Progenitor cell of endocrine pancreas (in vitro differentiated cells): ENCODE measurements at places on chromosomes 6 and 20.

GRCh38 chr6:144519426-144519825, 234.3 kb downstream of the UTRN start:
- DNase-seq = no peak

DNA sequence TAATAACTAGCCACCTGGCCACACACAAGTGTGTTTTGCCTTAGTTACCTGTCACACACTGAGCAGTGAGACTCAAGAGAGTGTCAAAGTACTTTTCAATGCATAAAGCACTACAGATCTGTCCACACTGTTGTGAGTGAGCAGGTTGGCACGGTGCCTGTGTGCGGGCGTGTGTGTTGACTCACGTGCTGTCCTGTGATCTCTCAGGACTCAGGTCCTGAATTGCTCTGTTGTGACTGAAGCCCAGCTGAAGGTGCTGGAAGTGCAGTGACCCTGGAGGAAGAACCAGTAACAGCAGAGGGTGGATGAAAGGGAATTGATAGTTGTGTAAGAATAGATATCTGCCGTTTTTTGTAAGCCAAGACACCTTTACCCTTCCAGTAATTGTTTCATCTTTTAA, 18.3 kb downstream of the SLC16A10 start:
- DNase-seq = no peak

- DNase-seq = no peak
Measured at GRCh38 chr20:1328680-1329330, at the start of gene SDCBP2. SDCBP2 (minus strand) TSS chr20:1329139; CDS start chr20:1320416, 8,723 bp downstream.

DNA sequence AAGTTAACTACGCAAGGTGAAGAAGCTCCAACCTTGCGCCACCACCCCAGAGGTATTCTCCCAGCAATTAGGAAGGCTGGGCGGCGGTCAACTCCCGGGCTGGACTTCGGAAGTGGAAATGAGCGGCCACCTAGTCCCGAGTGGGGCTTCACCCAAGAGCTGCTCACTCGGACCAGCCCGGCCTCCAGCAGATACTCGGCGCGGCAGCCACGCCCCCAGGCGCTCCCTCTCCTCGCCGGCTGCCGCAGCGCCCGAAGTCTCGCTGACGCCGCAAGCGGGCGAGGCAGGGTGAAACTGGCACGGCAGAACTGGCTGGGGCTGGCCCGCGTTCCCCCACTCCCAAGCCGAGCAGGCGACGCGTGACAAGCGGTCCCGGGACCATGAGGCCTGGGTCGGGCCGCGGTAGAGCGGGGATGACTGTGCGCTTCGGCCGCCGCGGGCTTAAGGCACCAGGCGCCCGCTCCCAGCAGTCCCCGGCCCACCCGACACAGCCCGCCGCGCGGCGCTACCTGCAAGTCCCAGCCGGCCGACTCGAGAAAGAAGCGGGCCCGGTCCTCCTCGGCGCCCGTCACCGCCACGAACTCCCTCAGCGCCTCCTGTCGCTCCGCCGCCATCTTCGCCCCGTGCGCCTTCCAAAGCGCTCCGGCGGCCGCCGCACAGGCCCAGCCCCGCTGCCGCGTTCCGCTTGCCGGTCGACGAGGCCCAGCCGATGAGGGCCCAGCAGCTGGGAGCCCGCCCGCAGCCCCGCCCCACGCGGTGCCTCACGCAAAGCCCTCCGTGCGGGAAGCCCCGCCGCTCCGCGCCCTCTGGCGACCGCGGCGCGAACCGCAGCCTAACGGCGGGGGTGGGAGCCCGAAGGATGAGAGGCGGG, at the start of gene NSFL1C:
TSS of gene NSFL1C (minus strand) at position 639 of the 871 bp plus-strand sequence. CDS start at position 614, 25 bp downstream.
- DNase-seq = peak; percentile 99

GRCh38 chr6:4776493-4777393, 539 bp downstream of the CDYL start:
- peak; percentile 47 for DNase-seq

- no peak for DNase-seq
Measured at GRCh38 chr6:28709478-28710349, 184.0 kb downstream of the GPX5 start.

DNA sequence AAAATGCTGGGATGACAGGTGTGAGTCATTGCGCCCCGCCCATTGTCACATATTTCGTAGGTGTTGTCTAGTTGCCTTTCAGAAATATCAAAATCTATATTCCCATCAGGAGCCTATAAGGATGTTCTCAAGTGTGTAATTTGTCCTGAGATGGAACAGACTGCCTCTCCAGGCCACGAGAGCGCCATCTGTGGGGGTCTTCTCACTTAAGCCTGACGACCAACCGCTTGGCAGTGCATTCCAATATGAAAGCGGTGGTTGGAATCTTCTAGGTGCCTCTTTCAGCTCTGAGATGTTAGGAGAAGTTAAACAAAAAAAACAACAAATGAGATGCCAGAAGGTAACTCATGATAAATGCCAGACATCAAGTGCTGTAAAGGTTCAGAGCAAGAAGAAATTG, 488.5 kb downstream of the QKI start:
- DNase-seq = no peak

- no peak for DNase-seq
Measured at GRCh38 chr6:19325335-19325789, 511.8 kb upstream of the ID4 start.

GRCh38 chr20:8424010-8424409, 291.9 kb downstream of the PLCB1 start:
- no peak for DNase-seq

DNA sequence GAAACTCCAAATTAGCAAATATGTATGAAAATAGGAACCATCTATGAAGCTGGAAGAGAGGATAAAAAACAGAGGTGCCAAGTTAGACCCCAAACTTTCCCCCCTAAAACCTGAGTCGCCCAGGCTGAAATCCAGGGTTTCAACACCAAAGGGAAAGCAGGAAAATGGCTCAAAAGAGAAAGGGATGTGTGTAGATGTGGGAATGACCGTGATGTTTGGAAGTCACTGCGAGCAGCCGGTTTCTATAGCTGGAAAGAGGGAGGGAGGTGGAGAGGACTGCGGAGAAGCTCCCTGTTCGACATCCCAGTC, 4.5 kb downstream of the RING1 start:
- no peak for DNase-seq

GRCh38 chr6:27604986-27605385, 132.1 kb upstream of the ZNF184 start:
- no peak for DNase-seq

- DNase-seq = no peak
Measured at GRCh38 chr6:5968817-5969734, 37.6 kb downstream of the NRN1 start.

GRCh38 chr20:15378151-15378550, 1040.7 kb upstream of the FLRT3 start:
- DNase-seq = no peak

DNA sequence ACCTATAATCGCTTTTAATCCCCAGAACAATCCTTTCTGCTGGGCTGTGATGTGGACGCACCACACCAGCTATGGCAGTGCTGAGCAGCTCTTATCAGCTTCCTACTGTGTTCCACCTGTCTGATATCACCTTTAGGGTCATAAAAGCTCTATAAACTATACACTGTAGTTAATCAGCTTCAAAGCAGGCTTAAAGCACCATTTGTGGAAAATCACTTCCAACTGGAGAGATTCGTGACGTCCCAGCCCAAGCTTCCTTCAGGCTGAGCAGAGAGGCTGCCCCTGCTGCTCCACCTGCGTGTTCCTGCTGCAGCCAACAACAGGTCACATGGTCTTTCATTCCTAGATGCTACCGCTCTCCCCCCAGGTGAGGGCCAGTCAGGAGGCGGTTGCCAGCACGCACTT, 156.5 kb downstream of the SMOC2 start:
- no peak for DNase-seq

GRCh38 chr20:56418385-56418861, 6.4 kb downstream of the CASS4 start:
- no peak for DNase-seq

DNA sequence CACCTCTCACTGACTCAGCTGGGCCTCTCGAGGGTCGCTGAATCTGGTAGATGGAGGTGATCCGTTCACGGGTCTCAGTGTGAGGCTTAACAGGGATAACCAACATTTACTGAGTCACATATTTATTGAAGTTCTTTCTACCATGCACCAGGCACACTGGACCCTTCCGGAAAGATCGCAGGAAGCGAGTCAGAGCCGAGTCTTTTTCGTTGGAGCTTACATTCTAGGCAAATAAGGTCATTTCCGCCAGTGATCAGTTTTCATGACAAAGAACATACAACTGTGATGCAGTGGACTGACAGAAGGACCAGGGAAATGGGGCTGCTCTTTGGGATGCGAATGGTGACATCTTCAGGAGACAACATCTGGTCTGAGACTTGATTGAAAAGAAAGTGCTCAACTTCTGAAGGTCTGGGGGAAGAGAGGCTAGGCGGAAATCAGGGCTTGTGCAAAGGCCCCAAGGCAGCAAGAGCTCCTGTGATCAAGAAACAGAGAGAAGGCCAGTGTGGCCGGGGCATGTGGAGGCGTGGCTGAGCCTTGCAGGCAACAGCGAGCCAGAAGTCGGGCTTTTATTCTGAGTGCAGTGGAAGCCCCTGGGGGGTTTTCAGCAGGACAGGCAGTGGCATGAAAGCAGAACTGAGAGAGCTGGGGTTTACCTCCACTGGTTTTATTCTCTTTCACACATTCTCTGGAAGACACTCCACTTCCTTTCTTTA, 56.7 kb downstream of the APCDD1L start:
- DNase-seq = no peak

DNA sequence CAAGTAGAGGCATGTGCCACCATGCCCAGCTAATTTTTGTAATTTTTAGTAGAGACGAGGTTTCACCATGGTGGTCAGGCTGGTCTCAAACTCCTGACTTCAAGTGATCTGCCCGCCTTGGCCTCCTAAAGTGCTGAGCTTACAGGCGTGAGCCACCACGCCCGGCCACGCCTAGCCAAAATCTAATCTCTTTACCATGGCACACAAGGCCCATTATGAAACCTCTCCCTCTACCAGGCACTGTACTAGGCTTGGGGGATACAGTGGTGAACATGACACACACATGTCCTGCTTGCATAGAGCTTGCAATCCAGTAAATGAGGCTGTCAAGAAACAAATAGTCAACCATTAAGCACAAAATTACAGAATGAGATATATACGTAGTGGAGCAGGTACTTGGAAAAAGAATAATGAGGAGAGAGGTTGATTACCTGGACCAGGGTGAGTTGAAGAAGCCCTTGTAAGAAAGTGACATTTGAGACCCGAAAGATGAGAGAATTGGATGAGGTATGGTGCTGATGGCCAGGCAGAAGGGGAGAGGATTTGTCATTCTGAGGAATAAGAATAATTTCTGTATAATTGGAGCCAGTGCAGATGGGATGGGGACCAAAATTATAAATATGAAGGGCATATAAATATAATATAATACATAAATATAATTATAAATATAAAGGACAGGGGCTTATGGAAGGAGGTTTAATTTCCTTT, 1.2 kb upstream of the CTNNBL1 start:
- DNase-seq = no peak

DNA sequence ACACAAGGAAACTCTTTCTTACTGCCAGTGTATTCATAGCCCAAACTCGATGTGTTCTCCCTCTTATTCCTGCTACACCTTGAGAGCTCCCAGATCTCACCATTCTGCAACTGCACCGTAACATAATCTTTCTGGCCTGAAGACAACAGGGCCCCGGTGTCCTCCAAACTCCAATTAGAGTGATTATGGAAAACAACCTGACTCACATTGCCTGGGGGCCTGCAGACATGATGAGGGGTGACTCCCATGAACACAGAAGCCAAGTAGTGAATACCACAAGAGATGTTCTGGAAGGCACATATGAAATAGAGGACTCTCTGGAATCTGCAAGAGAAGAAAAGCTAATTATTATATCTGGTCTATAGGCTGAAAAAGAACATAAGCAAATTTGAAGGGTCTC, 19.7 kb downstream of the SLC22A16 start:
- no peak for DNase-seq

DNA sequence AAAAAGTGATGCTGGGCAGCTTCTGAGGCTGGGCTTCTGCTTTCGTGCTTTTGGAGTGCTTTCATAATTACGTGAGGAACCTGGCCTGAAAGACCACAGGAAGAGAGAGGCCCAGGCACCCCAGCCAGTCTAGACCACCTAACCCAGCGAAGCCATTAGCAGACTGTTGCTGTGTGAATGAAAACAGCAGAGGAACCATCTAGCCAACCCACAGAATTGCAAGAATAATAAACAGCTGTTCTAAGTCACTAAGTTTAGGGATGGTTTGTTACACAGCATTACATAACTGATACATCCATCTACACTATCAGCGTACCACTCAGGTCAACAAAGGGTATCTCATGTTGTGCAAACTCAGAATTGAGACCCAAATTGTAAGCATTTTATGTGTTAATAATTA, 34.5 kb downstream of the FGD2 start:
- DNase-seq = no peak

DNA sequence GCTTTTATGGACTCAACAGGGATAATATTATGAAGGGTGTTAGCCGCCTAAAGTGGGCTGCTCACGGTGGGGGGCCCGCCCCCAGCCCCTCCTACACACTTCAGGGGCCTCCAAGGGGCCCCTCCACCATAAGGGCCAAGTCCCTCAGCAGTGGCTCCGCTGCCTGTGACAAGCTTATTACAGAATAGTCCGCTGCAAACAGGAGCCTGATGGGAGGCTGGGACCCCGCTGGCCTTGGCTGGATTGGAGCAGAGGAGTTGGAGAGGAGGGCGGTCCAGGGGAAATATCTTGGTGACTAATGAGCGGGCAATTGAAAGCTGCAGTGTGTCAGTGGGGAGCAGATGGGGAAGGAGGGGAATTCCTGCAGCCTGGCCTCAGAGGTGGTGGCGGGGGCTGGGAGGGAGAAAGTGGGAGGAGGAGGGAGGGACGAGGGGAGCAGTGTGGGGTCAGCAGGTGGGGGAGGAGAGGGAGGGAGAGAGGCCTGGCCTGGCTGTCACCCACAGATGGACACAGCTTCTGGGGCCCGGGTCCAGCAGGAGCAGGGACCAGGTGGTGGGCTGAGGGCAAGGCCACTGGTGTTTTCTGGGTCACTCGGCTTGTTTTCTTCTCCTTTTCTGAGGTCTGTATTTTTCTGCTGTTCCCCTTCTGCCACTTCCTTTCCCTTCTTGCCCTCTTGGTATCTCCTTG, 57.6 kb upstream of the FOXP4 start:
- DNase-seq = peak; percentile 36

DNA sequence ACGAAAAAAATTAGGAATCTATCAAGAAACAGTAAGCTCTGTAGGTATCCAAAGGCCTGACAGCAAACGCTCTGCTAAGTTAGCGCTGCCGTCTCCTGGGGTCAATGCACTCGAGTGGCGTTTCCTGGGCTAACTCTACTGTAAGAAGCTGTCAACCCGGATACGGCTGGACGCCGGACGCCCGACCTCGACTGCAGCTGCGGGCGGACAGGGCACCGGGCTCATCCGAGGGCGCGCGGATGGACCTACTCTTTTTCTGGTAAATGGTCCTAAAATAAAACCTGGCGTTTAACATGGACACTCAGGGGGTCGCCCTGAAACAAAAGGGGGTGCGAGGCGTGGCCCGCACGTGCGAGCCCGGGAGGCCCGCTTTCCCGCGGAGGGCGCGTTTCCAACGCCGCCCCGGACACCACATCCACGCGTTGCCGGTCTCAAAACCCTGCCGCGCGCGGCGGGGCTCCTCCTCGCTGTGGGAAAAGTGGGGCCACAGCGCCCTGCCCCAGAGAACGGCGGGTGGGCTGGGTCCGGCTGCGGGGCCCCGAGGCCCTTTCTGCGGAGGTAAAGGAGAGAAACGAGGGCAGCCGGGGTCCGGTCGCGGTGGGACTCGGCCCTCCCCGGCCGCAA, 537 bp downstream of the TCP1 start:
- no peak for DNase-seq
